H9 (cell line): ENCODE measurements at places on chromosomes 7 and 10. TPM values are rescaled to one million over a fixed set of nuclear protein-coding genes. Genes with fewer than 3 reads are reported as not detected.

- H3K4me1 ChIP-seq: no peaks in the 10 kb centered on the region
- H3K4me3 ChIP-seq: no peak overlapping the region
- no peaks in the 10 kb centered on the region; the same call in 2 of the 3 replicates for H3K36me3 ChIP-seq
These were observed 27.9 kb upstream of the ZEB1 start for GRCh38 chr10:31291123-31291522.

The AKR1D1 gene
- total RNA-seq: 0.31 and 0.48 TPM in 2 replicates

The MMD2 gene
- total RNA-seq: 0.11 and 0.20 TPM in 2 replicates

GRCh38 chr7:30472784-30473775 is 5.5 kb downstream of the NOD1 start:
- no peaks in the 10 kb centered on the region for H3K36me3 ChIP-seq
- no peak overlapping the region for H3K27ac ChIP-seq
- H3K4me1 ChIP-seq: peaks cover 5% of the 10 kb centered on the region; the same call in 1 of the 2 replicates
- H3K27me3 ChIP-seq: no peaks in the 10 kb centered on the region
